Prostate gland (tissue), 2 donors: ENCODE measurements at places on chromosomes 13 and 19.

DNA sequence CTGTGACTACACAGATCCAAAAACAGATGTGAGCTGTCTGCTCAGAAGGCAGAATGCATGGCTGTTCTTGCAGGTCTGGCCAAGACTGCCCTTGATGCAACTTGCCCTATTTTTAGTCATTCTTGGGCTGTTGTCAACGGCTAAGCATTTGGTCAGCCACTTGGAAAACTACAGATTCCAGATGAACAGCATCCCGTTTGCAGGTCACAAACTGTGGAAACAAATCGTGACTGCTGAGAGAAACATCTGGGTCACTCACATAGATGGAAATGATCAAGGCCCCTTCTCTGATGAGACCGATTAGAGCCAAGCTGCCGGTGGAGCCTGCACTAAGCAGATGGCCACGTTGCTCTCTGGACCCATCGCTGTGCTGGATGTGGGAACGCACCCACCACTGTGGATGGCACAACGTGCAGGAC lies 15.4 kb upstream of the METTL21C start:
- DNase-seq: no peak

- no peak for DNase-seq
Measured at GRCh38 chr13:76086729-76087128, 450.6 kb downstream of the LMO7 start.

DNA sequence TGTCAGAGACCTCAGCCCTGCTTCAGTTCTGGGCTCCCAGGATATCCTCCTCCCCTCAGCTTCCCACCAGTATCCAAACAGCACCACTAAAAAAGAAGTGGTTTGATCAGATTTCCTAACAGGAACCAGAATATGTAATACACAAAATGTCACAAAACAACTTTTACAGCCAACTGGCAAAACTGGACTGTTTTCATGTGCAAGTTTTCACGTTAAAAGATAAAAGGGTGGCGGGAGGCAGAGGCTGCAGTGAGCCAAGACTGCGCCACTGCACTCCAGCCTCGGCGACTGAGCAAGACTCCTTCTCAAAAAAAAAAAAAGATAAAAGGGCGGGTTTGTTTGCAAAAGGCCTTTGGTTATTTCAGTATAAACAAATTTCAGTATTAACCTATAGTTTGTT lies 13.1 kb downstream of the PCID2 start:
- DNase-seq: peak; percentile 33

DNA sequence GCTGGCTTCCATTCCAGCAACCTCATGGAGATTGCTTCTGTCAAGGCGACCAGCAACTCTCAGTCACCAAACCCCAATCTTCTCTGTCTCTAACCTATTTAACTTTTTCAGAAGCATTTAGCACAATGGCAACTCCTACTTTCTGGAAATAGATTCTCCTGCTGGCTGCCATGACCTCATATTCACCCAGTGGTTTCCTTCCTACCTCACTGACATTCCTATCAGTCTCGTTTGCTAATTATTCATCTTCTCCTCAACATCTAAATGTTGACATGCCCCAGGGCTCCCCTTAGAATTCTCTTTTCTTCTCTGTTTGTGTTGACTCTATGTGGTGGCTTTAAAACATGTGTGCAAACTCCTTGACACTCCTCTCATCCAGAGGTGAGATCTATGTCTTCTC lies 106.7 kb downstream of the OLFM4 start:
- no peak for DNase-seq
